ENCODE measurements at places on chromosomes 1 and 21.

DNA sequence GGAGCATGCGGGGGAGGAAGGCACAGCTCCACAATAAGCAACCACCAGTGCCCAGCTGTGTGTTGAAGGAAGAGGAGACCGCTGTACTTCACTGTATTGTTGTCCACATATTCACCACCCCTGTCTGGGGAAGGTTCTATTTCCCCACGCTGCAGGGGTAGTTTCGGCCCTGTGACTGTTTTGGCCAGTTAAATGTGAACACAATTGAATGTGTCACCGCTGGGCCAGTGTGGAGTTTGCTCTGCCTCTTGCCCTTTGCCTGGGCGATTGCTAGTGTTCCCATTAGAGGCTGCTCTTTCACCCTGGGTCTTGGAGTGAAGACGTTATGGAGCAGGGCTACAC, 32.6 kb downstream of the UBE4B start:
- DNase-seq, result no peak

DNA sequence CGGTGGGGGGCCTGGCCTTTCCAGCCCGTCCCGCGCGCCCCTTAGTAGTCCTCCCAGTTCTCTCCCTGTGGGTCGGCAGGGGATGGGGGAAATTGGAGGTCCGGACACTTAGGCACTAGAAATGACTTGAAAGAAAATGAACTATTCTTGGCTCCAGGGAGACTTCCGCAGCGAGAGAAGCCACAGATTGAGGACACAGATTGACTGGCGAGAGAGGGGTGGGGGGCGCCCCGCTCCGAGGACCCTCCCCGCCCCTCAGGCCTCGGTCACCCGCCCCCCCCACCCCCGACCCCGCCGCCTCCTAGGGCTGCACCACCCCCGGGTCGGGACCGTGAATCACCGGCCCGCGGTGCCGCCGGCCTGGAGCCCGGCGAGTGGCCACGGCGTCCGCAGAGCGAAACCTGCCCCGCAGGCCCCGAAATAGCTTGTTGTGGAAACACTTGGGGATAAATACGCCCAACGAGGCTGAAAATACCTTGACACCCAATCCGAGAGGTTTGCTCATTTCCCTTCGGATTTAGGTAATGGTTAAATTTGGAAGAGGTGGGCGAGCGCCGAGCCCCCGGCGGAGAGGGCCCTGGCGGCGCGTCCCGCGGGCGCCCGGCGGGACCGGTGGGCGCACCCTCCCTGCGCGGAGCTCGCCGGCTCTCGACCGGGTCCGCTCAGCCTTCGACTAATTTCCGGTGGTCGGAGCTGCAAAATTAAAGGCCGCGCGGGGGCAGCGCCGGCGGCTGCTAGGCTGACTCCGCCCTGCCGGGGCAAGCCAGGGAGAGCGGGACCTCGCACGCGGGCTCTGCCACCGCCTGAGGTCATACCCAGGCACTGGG, at the start of gene GFI1:
Gene GFI1 (minus strand): TSS at position 675 of the 827 bp plus-strand sequence. CDS start 3,438 bp downstream, outside the sequence.
- DNase-seq, result no peak

GRCh38 chr1:116075575-116075974, 35.6 kb upstream of the MAB21L3 start:
- no peak for DNase-seq

DNA sequence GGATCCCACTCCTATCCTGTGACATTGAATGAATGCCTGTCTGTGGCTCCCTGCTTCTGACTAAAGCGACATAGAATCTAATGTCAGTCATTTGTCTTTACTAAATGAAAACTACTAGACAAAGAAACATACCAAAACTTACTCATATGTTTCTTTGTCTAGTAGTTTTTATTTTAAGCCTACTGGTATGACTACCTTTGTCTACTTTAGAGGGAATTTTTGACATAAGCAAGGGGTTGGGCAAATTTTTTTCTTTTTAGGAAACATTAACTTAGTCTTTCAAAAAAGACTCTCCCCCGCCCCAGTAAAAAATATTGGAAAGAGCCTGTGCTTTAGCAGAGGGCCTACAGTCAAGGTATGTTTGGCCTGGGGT, 4.9 kb downstream of the NEK7 start:
- no peak for DNase-seq

GRCh38 chr1:230140221-230141020, 73.4 kb downstream of the GALNT2 start:
- no peak for DNase-seq

DNA sequence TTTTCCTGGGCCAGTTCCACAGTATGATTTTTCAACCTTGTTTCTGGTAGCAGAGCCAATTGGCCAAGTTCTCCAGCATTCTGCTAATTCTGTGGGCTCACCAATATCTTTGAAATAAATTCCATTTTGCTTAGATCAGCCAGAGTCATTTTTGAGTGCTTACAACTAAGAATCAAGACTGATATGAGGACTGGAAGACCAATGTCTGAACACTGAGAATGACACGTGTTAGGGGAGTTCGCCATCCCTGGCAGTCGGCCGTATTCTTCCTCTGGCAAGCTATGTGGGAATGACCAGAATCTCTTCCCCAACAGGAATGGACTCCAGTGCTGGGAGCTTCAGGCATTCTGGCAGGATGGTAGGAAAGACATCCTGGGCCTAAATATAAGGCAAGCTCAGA, 4.9 kb upstream of the TENT5C start:
- no peak for DNase-seq

- no peak for DNase-seq
These were observed 136.8 kb downstream of the PTPRC start for GRCh38 chr1:198775606-198776005.

- DNase-seq, result no peak
These were observed 434.6 kb upstream of the CHRM3 start for GRCh38 chr1:238951809-238952208.

Data from cerebellar nuclear complex (tissue), 1 donor.